Stimulated activated CD8-positive, alpha-beta memory T cell treated with anti-CD3 and anti-CD28 coated beads, Interleukin-15, amount 100 ng/mL, for 4 hours (primary cell): ENCODE measurements at places on chromosomes 16 and 17.

GRCh38 chr17:82297280-82297713, 20.1 kb downstream of the CD7 start:
- DNase-seq = peak; percentile 73

GRCh38 chr17:39126436-39126835, 25.0 kb downstream of the PLXDC1 start:
- DNase-seq = no peak

- DNase-seq = no peak
Observed at GRCh38 chr17:58316260-58316960, 12.2 kb downstream of the TSPOAP1 start.

DNA sequence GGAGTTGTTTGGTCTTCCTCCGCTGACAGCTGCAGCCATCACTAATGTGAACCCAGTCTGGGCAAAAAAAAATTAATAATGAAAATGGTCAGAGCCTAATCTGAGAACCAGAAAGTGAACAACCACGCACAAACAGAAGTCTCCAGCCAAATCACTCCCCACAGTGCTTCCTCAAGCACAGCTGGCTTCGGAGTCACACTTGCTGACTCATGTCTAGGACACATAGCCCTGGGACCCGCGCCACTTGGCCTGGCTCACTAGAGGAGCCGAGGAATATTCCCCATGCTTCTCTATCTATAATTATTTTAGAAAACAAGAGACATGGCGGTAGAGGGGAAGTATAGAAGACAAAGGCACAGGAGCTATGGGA, 109.1 kb downstream of the ZFHX3 start:
- no peak for DNase-seq

DNA sequence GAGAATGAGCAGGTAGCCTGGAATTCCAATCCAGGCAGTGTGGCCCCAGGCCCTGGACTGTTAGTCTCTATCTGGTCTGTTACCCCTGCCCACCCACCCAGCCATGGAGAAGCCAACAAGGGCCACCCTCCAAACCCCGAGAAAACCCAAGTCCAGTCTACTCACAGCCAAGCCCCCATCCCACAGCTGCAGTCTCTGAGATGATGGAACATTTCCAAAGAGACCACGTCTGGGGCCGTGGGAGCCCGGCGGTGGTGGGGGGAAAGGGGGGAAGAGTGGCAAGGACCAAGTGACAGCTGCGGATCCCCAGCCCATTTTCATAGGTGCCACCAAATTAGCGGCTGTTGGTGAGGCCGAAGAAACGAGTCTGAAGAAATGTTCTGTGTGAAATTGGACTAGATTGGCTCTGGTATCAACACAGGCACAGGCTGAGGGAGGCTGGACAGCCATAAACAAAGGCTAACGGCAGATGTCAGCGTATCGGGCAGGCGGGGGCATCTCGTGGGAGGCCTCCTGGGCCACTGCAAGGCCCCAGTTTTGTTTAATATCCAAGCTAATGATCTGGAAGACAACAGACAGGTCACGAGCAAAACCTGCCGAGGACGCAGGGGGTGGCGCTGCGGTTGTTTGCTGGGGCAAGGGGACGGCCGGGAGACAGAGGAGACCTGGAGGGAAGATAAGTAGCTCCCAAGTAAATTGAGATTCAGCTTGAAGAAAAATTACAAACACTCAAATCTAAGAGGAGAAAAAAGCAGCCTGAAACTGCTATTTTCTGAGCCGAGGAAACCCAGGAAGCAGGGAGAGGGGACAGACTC, 53.4 kb downstream of the RBFOX3 start:
- no peak for DNase-seq

DNA sequence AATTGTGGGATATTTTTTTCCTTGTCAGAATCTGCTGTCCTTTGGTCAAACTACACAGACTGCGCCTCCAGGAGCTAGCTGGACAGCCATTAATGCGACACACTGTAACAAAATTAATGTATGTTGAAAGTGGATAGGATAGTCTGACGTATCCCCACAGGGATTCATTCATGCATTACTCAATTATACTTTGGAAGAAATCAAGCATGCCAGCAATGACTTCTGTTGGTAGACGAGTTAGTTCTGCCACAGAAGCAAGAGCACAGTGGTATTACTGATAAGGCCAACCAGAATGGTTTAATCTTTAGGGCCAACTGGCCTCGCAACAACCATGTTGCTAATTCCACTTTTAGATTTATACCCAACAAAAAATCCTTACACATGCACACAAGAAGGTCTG, 106.4 kb upstream of the TOB1 start:
- DNase-seq = no peak

DNA sequence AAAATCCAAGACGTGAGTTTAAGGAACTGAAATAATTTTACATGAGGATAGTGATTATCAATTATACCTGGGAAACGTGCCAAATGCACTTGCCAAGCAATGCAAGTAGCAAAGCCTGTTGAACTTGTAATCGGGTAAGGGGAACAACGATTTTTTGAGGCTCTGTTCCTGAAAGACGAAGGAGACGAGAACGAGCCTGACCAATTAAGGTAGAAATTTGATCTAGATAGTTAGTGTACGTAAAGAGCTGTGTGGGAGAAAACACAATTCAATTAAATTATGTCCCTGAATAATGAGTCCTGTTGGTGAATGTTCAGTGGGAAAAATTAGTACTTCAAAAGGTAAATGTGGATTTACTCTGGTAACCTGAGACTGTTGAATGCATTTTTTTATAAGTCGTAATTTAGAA, 17.7 kb upstream of the KCTD5 start:
- no peak for DNase-seq

- DNase-seq = no peak
Observed at GRCh38 chr16:11354407-11354732, 9.1 kb downstream of the RMI2 start.

DNA sequence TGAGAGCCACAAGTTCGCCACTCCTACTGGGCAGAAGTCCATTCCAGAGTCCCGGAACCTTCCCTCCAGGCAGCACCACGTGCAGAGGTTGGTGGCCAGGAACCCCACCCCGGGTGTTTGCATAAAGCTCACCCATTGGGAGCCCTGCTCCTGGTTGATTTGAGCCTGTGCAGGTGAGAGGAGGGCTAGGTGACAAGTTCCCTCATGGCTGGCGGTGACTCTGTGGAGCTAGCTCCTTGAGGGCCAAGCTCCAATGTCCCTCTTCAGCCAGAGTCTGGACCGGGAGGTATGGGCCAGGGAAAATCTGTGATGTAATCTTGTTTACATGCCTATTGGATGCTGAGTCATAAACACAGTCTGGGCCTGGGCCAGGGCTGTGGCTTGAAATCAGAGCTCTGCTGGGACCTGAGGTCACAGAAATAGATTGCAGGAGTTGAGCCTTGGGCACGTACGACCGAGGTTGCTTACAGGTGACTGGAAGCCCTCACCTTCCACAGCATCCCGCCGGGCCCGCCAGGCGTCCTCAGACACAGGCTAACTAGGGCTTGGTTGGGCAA, 118.9 kb downstream of the AATF start:
- DNase-seq = no peak

- DNase-seq = no peak
Observed at GRCh38 chr16:55478827-55479429, at the start of gene MMP2. Gene MMP2 (plus strand): TSS chr16:55479198. CDS start chr16:55479480, 282 bp downstream.

DNA sequence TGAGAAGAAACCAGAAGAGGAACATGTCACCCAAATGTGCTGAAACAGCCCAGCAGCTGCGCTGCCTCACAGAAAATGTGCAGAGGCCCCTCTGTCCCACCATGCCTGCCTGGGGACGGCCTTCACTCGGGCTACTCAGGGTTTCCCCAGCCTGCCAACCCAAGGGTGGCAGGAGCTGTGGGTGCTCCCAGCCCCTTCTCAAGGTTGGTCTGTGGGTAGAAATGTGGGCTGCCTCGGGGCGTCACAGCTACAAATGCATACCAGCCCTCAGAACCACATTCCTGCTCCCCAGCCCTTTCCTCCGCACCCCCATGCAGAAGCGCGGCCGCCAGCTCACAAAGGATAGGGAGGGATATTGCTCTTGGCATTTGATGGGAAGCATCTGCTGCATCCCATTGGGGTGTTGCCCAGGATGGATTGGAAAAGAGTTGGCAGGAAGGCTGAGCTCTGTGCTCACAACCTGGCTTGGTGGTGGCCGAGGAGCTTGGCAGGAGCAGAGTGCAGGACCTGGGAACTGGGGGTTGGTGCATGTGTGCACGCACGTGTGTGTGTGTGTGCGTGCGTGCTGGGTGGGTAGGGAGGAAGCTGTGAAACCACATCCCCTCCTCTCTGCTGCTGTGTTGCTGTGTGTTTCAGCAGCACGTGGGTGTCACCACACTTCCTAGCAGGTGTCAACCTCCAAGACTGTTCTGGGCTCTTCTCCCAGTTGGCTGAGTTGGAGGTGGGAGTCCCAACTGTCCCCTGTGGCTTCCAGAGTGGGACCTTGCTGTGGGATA, 304.4 kb downstream of the SEC14L1 start:
- DNase-seq = peak; percentile 76
